ENCODE measurements at places on chromosomes 7 and 10.

DNA sequence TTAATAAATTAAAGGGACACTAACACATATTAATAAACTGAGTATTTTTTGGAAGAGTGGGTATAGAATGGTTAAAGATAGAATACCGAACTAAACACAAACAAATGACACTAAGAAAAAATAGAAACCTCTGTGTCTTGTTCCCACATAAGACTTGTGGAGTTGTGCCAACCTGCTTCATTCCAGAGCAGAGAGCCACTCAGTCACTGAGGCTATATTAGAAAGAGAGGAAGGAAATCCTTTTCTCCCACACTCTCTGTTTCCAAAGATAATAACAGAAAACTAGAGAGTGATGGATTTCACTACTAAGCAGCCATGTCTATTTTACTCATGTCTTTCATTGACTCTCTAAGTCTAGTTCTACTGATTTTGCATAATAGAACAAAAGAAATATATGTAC, 26.0 kb downstream of the CTNNA3 start:
- no peak for DNase-seq

DNA sequence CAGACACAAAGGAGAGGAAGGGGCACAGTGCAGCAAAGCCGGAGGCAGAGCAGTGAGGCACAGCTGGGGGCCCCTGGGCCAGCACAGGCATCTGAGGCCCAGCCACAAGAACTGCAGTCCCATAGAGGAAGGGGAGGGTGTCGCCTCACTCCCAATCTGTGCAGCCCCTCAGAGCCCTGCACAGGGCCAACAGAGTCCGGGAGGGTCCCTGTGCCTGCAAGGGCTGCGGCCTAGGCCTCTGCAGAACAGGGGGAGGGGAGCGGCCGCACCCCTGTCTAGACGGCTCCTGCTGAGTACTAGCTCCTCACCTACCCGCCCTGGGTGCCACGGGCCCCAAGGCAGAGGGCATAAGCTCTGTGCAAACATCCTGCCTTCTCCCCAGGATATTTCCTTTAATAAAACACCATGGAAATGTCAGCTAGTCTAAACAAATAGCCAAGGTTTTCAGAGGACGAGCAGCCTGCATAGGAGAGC, 32.4 kb upstream of the RET start:
- DNase-seq, result no peak

- no peak for DNase-seq
These were observed 92.6 kb downstream of the DIP2C start for GRCh38 chr10:596725-597345.

- DNase-seq, result no peak
These were observed 228.3 kb downstream of the ADARB2 start for GRCh38 chr10:1509011-1509530.

DNA sequence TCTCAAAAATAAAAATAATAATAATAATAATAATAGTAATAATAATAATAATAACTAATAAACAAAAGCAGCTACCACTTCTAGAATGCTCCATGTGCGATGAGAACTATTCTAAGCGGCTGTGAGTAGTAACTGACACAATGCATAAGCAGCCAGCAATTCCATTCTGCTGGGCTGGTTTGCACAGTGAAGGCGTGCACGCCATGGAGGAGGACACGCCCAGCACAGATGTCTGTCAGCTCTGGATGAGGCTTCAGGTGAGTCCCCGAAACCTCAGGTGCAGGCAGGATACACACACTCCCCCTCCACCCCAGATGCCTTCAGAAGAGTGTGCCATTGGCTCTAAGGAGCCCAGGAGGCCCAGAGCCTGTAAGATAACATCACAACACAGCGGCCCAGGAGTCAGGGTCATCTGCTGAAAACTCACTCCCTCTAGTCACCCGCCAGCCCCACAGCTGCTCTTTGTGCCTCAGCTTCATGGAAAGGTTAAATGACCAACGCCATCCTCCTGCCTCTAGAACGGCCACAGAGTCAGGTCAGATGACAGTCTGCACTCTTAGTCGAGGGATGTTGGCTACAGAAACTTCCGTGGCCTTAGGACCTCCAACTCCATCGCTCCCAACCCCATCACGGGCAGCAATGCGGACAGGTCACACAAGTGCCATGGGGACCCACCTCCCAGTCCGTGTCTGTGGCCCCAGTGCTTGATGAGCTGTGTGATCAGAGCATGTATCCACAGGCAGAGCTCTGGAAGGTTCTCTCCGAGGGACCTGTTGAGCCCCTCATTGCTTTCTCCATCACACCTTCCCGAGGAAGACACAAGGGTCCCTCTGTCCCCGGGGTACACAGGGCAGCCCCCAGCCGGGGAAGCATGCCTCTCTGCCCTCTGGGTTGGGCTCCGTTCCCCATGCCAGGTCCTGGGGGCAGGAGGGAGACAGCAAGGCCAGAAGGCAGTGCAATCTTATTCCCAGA, 103.9 kb downstream of the CTBP2 start:
- no peak for DNase-seq

DNA sequence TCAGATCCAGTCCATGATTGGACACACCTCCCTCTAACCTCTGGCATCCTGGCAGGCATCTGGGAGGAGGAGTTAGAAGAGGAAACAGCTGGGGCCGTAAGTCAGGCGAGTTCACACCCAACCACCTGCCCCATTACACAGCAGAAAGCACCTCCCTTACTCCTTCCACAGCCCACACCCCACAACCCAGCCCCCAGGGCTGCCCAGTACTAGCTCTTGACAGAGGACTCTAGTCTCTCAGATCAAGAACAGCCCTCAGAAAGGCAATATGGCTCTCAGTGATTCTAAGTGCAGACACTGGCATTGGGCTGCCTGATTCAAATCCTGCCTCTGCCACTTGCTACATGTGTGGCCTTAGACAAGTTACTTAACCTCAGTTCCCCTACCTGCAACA, 34.1 kb downstream of the KCNMA1 start:
- DNase-seq, result no peak

DNA sequence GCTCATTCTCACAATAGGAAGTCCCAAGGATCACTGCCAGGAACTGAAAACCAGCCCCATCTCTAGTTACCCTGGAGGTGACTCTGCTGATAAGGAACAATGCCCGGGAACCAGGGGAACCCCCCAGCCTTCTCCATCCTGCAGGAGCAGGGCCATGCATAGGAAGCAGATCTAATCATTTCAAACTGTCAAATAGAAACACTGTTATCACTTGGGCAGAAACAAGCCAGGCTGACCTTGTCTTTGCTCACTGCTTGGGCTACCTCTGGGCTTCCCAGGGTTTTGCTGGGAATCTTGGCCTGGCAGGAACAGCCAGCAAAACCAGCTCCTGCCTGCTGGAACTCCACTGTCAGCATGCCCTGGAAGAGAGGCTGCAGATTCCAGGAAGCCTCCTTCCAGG, 114.1 kb downstream of the RNF216 start:
- no peak for DNase-seq

- DNase-seq, result no peak
These were observed 18.1 kb downstream of the PDGFA start for GRCh38 chr7:501526-501925.

- DNase-seq, result no peak
These were observed 913.5 kb upstream of the GHITM start for GRCh38 chr10:83225781-83226180.

GRCh38 chr10:24973163-24973562, 20.8 kb upstream of the PRTFDC1 start:
- DNase-seq, result no peak

DNA sequence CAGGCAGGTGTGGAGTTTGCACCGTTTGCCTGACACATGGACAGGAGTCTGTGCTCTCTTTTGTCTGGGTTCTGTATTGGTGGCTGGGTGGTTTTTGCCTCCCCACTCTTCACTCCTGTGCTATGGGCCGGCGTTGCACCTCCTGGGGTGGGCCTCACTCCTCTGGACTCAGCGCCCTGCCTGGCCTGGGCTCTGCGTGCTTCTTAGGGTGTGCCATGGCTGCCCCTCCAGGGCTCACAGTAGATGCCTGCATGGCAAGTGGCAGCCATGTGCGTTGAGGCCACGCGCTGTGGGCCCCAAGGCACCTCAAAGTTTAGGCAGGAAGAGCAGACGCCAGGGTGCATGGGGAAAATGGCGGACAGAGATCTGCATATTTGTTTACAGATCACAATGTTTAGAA, 319.8 kb downstream of the ADARB2 start:
- DNase-seq, result no peak

DNA sequence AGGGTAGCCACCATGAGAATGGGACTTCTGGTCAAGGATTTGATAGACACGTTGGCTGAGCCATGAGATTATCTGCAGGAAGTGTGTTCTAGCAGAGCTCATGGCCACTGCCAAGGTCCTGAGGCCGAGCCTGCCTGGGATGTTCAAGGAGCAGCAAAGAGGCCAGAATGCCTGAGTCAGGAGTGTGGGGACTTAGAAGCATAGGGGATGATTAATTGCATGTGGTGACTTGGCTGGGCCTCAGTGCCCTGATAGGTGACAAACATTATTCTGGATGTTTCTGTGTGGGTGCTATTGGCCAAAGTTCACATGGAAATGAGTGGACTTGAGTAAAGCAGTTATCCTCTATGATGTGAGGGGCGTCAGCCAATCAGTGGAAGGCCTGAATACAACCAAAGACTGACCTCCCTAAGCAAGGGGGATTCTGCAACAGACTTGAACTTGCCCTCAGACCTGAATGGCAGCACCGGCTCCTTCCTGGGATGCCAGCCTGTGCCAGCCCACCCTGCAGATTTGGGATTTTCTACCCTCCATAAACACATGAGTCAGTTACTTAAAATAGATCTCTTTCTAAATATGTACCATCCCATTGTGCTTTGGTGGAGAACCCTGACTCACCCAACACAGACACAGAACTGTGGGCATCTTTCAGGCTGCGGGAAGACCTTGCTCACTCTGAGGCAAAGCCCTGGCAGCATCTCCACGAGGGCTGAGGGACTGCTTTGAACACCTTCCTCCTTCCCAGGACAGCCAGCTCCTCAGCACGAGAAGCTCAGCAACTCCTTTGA, 363.9 kb upstream of the MGMT start:
- no peak for DNase-seq

DNA sequence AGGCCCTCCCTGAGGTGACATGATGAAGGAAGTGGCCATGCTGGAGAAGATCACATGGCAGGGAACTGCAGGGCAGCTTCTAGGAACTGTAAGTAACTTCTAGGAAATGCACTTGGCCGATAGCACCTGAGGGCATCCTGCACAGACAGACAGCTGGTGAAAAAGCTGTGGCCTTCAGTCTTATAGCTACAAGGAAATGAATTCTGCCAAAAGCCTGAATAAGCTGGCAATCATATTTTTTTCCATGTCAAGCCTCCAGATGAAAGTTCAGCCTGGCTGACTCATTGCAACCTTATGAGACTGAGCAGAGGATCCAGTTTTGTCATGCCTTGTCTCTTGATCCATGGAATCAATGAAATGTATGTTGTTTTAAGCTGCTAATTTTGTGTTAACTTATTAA, 91.1 kb upstream of the CACNA2D1 start:
- no peak for DNase-seq

- no peak for DNase-seq
These were observed 34.2 kb upstream of the ANKRD2 start for GRCh38 chr10:97538411-97538810.

GRCh38 chr10:22342421-22342820, 2.9 kb upstream of the SPAG6 start:
- DNase-seq, result no peak

Data from activated CD8-positive, alpha-beta memory T cell treated with anti-CD3 and anti-CD28 coated beads for 1 hour (primary cell).